Right cardiac atrium (tissue), 5 donors: ENCODE measurements at places on chromosomes 4 and X. TPM values are rescaled to one million over a fixed set of nuclear protein-coding genes. Genes with fewer than 3 reads are reported as not detected.

DNA sequence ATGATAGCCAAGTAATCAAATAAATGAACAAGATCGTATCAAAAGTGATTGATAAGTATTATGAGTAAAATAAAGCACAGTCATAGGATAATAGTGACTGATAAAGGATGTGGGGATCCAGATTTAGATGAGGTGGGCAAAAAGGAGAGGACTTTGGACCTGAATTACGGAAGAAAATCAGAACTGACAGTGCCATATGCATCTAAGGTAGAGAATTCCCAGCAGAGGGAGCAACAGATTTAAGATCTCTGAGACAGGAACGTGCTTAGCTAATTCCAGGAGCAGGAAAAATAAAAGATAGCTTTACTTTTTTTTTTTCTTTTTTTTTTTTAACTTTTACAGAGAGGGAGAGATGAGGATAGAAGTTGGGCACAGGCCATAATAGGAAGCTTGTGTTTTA lies 189.9 kb downstream of the NWD2 start:
- DNase-seq, result no peak

- DNase-seq, result peak; percentile 69
These were observed 951 bp downstream of the SH3BP2 start for GRCh38 chr4:2793586-2794485.

DNA sequence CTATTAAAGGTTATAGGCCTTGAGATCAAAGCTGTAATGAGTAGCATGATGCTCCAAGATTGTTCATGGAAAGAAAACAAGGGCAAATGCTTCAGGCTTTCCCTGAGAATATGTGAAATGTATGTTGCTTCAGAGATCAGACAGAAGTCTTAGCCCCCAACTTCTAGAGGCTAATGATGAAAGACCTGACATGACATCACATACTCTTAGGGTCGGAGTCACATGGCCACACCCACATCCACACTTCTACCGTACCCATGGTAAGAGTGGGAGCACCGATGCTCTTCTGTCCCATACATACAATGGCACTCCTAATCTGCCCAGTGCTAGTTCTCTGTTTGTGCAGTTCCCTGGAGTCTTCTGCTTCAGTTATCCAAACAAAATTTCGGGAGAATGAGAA lies 111.9 kb upstream of the ACSL4 start:
- no peak for DNase-seq

- no peak for DNase-seq
These were observed 253.2 kb downstream of the PDHA2 start for GRCh38 chr4:96093057-96093456.

GRCh38 chr4:1072830-1073446 lies 40.4 kb downstream of the RNF212 start:
- DNase-seq, result no peak

DNA sequence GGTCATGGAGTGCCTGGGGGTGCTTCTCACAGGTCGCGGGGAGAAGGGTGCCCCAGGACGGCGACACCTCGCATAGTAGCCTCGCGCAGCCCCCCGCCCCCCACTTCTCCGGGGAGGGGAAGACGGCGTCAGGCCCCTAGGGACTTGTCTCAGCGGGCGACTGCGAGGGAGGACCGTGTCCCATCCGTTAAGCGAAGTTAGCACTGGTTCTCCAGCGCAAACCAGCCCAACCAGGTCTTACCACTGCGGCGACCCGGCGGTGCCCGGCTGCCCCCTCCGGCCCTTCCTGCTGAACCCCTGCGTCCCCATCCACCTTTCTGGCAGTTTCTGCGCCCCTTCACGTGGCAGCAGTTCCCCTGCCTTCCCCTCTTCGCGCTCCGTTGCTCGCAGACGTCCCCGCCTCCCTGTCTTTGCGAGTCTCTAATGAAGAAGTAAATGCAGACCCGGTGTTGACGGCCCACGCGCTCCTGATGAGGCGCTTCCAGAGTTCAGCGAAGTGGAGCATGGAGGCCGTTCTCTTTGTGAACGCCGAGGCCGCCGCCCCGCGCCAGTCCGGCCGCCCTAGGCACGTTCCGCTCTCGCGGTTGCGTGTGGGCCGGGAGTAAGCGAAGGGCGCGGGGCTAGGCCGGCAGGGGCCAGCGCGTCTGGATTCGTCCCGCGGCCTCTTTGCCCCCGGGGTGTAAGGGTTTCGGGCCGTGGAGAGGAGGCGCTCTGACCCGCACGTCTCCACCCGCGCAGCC lies 3.0 kb downstream of the SLIT2 start:
- DNase-seq, result peak; percentile 78

DNA sequence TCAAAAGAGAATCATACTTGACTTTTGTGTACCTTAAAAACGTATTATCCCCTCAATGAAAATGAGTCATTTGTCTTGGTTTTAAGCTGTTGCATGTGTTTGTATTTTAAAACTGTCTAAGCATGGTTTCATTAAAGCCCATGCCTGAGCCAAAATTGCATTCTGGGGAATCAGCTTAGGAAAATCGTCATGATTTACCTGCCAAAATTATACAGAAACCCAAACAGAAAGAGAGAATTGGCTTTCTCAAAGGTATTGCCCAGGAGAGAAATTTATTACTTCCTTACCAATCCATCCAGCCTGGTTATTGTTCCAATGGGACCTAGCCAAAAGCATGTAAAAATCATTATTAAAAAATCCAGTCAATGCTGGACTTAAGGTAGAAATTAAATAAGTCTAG lies 37.6 kb downstream of the GPR174 start:
- DNase-seq, result no peak

GRCh38 chrX:16696956-16697355 lies 15.5 kb downstream of the CTPS2 start:
- no peak for DNase-seq

MAGEA2B gene
- not detected for polyA plus RNA-seq

DNA sequence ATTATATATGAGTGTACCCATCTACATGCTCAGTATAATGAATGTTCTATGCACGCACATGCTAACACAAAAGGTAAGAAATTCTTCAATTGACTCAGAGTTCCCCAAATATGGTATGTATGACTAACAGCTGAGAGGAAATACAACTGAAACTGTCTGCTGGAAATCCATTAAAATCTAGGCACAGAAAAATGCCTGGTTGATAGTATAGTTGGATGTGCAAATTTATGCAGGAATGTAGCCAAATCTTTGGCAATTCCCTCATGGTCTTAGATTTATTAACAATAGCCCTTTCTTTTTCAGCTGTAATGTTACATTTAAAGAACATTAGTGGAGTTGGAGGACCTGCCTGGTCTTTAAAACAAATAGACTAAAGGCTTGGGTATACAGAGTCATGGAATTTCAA lies 5.5 kb downstream of the CAMK2D start:
- DNase-seq, result no peak

DNA sequence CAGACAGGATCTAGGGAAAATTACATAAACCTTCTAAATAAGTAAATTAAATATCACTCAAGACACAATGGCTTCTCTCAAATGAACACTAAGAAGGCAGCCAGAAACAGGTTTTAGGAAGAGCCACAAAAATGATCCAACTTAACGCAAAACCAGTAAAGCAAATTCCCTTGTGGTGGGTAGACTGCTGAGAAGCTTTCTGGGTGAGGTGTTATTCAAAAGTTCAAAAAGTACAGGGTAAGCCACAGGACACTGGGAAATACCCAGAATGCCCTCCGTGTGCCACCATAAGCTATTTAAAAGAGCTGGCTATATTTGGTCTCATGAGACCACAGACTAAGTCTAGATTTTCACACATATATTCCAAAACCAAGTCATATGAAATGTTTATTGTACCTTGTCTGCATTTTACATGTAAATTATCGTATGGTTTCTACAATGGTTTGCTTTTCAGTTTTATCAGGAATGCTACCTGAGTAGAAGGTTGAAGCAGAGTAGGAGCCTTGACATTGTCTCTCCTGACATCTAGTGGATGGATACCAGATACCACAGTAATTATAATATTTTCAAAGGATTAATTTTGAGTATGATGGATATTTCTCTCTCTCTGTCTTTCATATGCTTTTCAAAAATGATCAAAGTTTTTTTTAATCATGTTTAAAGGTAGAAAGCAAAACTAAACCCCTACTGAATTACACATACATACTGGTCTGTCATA lies 109.3 kb upstream of the KLHL13 start:
- no peak for DNase-seq

FRAS1 gene
- 1.1 TPM for polyA plus RNA-seq

TASL gene
- 0.11 TPM for polyA plus RNA-seq

- no peak for DNase-seq
These were observed 46.0 kb upstream of the SMAD1 start for GRCh38 chr4:145435646-145436045.

DNA sequence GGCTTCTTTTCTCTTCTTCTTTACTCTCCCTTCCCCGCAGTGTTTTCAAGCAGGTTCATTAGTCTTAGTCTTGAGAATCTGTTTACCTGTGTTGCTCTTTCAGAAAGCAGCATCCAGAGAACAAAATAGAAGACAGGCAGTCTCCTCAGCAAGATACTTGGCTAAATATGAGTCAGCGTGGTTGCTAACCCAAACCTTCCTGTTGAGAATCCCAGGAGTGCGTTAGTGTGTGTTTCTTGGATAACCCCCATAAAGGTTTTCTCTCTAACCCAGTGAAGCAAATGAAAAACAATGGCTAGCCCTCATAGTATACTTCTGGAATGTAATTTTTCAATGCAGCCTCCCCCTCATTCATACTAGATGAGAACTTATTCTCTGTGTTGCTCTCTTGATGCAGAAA lies 41.1 kb downstream of the BMPR1B start:
- DNase-seq, result no peak

DNA sequence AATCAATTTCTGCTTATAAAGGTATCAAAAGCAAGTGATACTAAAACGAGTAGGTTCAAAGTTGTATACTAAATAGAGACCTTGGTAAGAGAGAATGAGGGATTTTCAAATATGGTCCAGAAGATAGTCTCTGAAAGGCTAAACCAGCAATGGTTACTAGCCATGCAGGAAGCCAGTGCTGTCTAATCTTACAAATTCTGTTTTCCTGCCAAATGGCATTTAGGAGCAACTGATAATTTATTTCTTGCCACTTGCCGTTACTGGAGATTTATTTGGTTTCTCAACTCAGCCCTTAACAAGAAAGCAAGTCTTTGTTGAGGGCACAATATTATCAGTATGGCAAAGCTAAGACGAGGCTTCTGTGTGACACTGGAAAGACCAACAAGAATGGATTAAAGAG lies 47.2 kb downstream of the MAP7D3 start:
- no peak for DNase-seq

- no peak for DNase-seq
These were observed 321.2 kb upstream of the BMP3 start for GRCh38 chr4:80709082-80709869.
